ENCODE measurements at places on chromosomes 5 and 9. TPM values are rescaled to one million over a fixed set of nuclear protein-coding genes. Genes with fewer than 3 reads are reported as not detected.

Gene MCTP1
- polyA plus RNA-seq: 17.2 TPM

Gene SHOC1
- 0.34 TPM for polyA plus RNA-seq

GRCh38 chr5:93930098-93930497 is 188.7 kb upstream of the POU5F2 start:
- no peak for DNase-seq

- DNase-seq: no peak
Observed at GRCh38 chr5:158925314-158925713, 174.4 kb downstream of the EBF1 start.
